ENCODE measurements at places on chromosomes 2 and 18.

DNA sequence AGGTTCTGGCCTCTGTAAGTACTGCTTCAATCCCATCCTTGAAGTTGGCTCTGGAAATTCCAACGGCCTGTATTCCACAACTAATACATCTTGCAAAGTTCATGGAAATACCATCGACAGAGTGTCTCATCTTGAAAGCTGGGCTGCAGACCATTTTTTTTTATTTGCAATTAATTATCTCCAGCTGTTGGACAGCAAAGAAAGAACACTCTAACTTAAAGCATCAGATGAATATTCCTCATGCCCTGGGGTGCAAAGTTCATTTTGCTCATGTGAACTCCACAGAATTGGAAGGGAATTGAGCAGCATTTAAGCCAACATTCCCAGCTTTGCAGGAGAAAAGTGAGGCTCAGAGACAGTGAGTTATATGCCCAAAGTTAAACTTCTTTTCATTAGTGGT is 96.5 kb upstream of the PIEZO2 start:
- DNase-seq = no peak

- DNase-seq = no peak
Measured at GRCh38 chr2:190365499-190366204, 22.3 kb downstream of the INPP1 start.

DNA sequence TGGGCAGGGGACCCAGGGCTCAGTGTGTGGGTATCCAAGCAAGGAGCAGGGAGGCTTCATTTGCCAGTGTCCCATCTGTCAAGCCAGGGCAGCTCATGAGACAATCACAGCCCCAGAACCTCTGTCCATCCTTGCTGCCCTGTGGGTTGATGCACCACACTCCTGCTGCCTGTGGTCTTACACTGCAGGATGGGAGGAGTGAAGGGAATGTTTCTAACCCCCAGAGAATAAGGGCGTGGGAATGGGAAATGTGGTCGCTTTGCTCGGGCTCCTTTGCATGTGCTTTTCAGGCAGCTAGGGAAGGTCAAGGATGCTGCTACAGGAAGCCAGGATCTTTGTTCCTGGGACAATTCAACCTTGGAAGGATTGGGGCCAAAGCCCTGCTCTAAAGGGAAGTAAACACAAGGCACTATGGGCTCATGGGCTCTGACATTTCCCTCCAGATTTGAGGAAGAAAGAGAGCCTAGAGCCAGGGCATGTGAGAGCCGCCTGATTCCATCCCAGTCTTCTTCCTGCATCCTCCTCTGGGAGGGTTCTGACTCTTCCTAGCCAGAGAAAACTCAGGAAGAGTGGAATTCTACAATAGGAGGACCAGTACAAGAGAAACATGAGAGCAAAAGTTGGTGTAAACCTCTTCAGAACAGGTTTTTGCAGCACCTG is 18.8 kb upstream of the MAP3K20 start:
- DNase-seq = no peak

GRCh38 chr2:121415727-121416126 is 115.0 kb upstream of the RNU4ATAC start:
- no peak for DNase-seq

- no peak for DNase-seq
Measured at GRCh38 chr2:64019975-64020528, 824 bp upstream of the VPS54 start.

GRCh38 chr2:184644685-184645084 is 46.4 kb downstream of the ZNF804A start:
- no peak for DNase-seq

GRCh38 chr18:32300914-32301313 is 111.1 kb downstream of the MEP1B start:
- DNase-seq = no peak

DNA sequence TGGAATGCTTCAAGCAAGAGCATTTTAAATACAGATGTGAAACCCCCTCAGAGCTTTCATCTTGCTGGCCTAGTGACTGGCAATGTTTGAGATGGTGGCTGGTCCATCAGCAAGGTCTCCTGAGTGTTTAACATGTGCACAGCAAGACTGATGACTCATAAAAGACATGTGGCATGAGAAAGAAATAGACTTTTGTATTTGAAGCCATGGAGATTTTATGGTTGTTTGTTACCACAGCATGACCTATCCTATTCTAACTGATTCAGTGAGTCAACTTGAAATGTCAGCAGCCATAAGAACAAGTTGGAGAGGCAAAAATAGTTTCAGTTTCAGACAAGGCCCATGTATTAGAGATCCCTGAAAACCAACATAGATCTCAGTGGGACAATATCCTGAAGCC is 154.7 kb upstream of the LYPD1 start:
- DNase-seq = peak; percentile 12

GRCh38 chr18:54119524-54120019 is 104.9 kb downstream of the MBD2 start:
- peak; percentile 37 for DNase-seq

GRCh38 chr2:69686813-69687212 is 43.3 kb upstream of the AAK1 start:
- no peak for DNase-seq

- no peak for DNase-seq
Measured at GRCh38 chr18:76578571-76579300, 83.7 kb upstream of the ZNF516 start.

GRCh38 chr2:24814516-24814915 is 21.3 kb downstream of the CENPO start:
- no peak for DNase-seq

GRCh38 chr18:35862119-35862640 is 110.3 kb upstream of the RMP24 start:
- no peak for DNase-seq

GRCh38 chr2:235460548-235461047 is 33.2 kb upstream of the AGAP1 start:
- DNase-seq = no peak

DNA sequence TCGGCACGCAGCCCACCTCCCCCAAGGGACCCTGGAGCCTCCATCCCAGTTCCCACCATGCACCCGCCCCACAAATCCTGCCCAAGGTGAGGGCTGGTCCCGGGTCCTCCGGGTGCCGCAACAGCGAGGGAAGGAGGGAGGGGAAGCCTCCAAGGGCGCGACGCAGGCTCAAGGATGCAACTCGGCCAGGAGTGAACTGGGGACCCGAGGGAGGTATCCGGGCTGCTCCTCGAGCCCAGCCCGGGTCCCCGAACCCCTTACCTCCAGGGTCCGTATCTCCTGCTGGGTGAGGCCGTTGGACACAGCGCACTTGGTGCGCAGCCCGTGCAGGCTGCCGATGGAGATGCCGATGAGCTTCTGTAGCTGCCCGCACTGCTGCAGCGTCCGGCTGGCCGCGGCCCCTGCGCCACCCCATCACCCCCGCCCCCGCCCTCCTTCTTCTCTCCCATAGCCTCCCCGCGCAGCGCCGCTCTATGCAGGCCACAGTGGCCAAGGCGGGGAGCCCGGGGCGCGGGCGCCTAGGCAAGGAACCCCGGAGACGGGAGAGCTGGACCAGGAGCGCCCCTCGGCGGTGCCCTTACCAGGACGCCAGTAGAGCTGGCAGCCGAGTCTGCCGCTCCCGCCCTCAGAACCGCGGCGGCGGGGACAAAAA is 124.1 kb downstream of the ANKRD30BL start:
- DNase-seq = peak; percentile 4

DNA sequence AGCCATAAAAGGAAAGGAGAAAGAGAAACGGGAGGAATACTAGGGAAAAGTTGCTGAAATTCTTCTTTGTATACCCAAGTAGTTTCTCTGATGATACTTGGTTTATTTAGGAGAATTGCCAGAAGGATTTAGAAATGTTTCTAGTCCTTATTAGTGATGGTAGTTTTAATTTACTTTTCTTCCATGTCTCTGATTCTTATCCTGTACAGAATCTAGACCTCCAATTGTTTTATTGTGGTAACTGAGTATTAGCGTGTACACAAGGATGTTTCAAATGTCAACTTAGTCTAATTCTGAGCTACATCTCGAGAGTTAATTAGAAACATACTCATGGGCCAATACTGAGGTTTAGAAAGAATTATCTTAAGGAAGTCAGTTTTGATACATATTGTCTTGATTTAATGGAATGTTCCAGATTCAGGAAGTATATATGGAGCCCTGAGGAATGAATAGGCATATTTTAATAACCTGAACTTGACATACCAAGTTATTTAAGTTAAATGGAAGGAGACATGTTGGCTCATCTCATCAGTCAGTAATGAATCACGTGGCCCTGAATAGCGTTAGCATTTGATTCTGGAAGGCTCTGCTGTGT is 219.6 kb downstream of the LTBP1 start:
- DNase-seq = no peak

GRCh38 chr2:214593727-214594126 is 182.9 kb downstream of the VWC2L start:
- peak; percentile 30 for DNase-seq

Measured in AG08396 (cell line).